Prostate gland (tissue), 2 donors: ENCODE measurements at places on chromosomes 1 and 21.

- DNase-seq, result peak; percentile 35
These were observed 26.5 kb downstream of the AKNAD1 start for GRCh38 chr1:108830119-108831008.

- no peak for DNase-seq
These were observed 6.1 kb upstream of the SLC19A2 start for GRCh38 chr1:169491845-169492281.

DNA sequence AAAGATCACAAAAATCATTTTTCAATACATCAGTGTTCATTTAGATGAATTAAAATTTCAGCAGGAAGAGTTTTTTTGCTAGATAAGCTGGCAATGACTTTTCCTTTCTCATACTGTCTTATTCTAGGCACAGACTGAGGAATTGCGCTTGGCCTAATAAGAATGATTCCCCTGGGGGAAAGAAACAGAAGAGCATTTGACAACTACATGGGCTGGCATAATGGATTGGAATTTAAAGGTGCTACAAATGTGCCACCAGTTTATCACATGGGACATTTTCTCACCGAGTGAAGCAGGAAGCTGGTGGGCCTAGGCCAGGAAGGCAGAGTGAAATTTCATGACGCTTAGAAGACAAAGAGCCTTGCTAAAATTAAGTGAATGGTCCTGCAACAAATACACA lies 39.3 kb downstream of the CDKN2C start:
- DNase-seq, result no peak

- no peak for DNase-seq
These were observed 2.0 kb upstream of the PGD start for GRCh38 chr1:10396870-10397269.

GRCh38 chr1:209742409-209743144 lies 13.3 kb upstream of the TRAF3IP3 start:
- DNase-seq, result no peak

GRCh38 chr21:43940329-43941050 lies 71.6 kb upstream of the TRAPPC10 start:
- no peak for DNase-seq

GRCh38 chr21:32347977-32348376 lies 44.8 kb downstream of the URB1 start:
- DNase-seq, result no peak

DNA sequence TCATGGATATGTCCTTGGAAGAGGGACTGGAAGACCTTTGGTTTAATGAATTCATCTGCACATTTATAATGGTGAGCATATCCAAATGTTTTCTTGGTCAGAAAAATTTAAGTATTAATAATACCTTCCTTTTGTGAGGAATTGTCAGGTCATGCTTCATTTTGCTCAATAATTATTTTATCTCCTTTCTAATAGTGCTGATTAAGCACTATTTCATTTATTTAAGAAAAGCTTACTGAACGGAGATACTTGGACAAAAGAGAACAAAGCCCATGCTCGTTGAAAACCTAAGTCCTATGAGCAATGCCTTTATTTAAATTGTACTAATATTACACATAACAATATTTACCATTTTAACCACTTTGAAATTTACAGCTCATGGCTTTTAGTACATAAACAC lies 281.5 kb downstream of the PDE4B start:
- DNase-seq, result no peak

GRCh38 chr1:212301580-212301979 lies 16.4 kb downstream of the PPP2R5A start:
- DNase-seq, result no peak

- no peak for DNase-seq
These were observed 59.2 kb downstream of the WARS2 start for GRCh38 chr1:119081267-119081666.

- no peak for DNase-seq
These were observed 6.9 kb downstream of the CTTNBP2NL start for GRCh38 chr1:112402682-112403643.

DNA sequence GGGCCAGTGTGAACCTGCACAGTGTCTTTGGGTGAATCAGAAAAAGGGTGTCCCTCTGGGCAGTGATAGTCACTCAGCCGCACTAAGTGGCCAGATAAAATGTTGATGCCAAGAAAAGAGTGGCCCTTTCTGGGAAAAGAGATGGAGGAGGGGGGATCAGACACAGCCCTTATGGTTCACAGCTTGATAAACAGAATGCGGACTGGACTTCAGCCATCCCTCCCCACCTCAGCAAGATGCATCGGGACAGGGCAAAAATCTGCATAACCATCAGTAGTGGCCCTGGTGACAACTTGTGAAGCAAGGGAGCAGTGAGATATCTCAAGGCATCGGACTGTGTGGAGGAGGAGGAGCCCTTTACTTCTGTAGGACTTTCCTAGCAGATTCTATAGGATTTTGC lies 353.8 kb upstream of the PLXNA2 start:
- DNase-seq, result no peak

DNA sequence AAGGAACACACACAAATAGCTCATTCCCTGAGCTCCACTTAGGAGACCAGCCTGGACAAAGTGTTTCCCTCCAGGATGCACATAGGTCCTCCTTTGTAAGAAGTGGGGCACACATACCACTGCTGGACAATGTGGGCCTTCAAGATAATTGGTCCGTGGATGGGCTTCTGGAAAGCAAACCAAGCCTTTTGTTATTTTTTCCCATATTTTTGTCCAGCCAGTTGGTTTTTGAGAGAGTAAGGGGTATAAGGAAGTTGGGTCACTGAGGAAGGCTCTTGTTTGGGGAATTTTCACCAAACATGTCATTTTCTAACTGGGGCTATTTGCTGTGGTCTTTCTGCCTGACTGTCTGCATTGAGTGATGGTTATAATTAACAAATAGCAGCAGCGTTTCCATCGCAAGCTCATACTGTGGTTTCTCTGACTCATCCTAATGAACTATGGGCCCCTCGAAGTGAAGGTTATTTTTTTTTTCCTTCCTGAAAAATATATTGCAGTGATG lies 306.3 kb upstream of the DUSP10 start:
- no peak for DNase-seq

DNA sequence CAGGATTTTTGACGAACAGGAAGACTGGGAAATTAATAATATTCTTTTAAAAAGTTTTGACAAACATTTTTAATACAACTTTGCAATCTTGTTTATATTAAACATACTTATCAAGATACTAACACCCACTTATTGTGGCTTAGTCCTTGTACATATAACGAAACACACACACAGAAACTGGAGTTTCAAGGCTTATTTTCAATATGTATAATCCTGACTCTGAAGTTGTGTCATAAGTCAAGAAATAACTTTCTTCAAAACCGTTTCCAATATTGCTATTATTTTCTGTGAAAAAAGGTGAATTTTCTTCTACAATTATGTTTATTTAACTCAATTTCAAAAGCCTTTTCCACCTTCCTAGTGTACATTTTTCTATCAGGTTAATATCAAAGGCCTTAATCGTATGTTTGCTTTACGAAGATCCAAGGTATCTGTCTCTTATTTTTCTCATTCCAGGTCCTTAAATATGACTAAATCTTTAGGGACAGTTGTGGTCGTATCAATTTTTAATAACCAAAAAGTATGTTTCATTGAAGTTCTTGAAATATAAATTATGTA lies 1.8 kb downstream of the CDKN2C start:
- DNase-seq, result no peak

- DNase-seq, result no peak
These were observed 42.6 kb downstream of the EYA3 start for GRCh38 chr1:28045777-28046176.

- DNase-seq, result no peak
These were observed 184.4 kb downstream of the NFIA start for GRCh38 chr1:61266738-61267137.

DNA sequence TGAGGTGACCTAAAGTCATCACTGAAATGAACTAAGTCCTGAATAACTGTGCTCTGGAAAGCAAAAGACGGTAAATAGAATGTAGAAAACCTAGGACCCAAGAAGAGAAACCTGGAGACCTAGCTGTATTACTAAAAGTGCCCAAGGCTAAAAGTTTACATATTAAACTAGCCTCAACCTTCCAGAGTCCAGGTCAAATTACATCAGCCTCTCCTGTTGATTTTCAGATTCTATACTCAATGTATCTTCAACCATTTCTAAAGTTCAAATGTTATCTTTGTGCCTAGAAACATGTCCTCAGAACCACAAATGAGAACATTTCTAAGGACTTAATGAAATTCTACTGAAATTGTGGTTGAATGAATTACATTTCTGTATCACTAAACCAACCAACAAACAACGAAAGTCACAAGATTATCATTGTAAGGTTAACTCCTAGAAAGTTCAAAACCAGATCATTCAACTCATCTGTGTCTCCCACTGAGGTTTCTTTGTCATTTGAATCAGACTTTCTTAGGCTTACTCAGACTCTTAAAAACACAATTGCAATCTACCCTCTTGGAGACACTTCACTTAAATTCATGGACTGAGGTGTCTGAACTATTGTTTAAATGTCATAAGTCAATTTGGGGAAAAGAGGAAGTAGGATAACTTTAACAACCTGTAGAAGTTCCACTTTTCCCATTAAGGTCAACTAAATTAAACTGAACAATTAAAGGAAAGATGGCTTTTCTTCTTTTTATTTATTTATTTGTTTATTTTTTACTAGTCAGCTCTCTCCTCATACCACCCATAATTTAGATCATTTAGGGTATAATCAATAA lies 207.7 kb downstream of the BARHL2 start:
- no peak for DNase-seq

DNA sequence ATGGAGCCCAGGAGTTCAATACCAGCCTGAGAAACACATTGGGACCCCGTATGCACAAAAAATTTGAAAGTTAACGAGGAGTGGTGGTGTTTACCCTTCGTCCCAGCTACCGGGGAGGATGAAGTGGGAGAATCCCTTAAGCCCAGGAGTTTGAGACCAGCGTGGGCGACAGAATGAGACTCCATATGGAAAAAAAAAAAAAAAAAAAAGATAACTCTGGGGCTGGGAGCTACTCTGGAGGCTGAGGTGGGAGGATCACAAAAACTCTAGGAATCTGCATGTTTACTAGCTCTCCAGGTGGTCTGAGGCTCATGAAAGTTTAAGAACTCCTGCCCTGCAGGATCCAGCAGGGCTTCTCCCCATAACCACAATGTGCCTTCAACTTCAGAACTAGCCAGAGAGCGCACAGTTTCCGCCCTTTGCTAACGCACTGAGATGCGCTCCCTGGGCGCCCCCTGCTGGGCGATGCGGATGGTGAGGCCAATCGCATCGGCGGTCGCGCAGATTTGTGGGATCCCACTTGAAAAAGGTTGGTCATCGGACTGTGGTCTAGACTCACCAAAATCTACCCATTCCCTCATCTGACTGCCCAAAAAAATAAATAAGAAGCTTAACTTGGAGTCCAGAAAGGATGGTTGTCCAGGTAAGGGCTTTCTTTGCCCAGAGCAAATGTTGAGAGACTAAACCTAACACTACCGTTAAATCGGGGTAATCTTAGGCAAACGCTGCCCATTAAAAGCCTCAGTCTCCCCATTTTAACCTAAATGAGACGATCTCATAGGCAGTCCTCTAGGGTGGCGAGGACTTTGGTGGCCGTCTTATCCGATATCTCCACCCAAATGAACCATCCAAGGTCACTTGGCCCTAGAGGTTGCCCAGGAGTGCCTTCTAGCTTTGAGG lies 8.8 kb downstream of the ZNF683 start:
- DNase-seq, result peak; percentile 66

GRCh38 chr1:211247921-211248320 lies 11.2 kb upstream of the RCOR3 start:
- DNase-seq, result no peak

- DNase-seq, result no peak
These were observed 62.1 kb downstream of the CD46 start for GRCh38 chr1:207813946-207814345.

GRCh38 chr1:23590058-23590783 lies 30.9 kb upstream of the ID3 start:
- no peak for DNase-seq

GRCh38 chr21:33368124-33368523 lies 35.1 kb upstream of the IFNGR2 start:
- no peak for DNase-seq

GRCh38 chr1:225448146-225448805 lies 20.4 kb upstream of the LBR start:
- no peak for DNase-seq

GRCh38 chr1:9626201-9626608 lies 25.3 kb upstream of the PIK3CD start:
- DNase-seq, result no peak

- no peak for DNase-seq
These were observed 47.7 kb upstream of the HP1BP3 start for GRCh38 chr1:20834780-20835179.

- DNase-seq, result no peak
These were observed 25.1 kb upstream of the MYCL start for GRCh38 chr1:39926820-39927219.

DNA sequence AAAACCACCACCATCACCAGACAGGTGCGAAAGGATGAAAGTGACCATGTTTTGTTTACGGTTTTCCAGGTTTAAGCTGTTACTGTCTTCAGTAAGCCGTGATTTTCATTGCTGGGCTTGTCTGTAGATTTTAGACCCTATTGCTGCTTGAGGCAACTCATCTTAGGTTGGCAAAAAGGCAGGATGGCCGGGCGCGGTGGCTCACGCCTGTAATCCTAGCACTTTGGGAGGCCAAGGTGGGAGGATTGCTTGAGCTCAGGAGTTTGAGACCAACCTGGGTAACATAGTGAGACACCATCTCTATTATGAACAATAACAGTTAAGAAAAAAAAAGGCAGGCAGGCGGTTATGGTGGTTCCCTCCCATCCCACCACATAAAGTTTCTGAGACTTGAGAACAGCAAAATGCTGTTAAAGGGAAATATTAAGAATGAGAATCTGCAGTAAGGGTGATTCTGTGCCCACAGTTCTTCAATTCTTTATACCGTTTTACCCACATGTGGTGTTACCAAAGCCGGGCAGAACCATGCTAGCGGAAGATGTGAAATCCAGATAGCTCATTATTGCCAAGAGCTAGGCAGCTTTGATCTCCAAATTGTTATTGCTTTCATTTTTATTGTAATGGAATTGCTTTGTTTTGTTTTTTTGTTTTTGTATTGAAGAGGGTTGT lies 34.5 kb upstream of the TDRD10 start:
- no peak for DNase-seq

DNA sequence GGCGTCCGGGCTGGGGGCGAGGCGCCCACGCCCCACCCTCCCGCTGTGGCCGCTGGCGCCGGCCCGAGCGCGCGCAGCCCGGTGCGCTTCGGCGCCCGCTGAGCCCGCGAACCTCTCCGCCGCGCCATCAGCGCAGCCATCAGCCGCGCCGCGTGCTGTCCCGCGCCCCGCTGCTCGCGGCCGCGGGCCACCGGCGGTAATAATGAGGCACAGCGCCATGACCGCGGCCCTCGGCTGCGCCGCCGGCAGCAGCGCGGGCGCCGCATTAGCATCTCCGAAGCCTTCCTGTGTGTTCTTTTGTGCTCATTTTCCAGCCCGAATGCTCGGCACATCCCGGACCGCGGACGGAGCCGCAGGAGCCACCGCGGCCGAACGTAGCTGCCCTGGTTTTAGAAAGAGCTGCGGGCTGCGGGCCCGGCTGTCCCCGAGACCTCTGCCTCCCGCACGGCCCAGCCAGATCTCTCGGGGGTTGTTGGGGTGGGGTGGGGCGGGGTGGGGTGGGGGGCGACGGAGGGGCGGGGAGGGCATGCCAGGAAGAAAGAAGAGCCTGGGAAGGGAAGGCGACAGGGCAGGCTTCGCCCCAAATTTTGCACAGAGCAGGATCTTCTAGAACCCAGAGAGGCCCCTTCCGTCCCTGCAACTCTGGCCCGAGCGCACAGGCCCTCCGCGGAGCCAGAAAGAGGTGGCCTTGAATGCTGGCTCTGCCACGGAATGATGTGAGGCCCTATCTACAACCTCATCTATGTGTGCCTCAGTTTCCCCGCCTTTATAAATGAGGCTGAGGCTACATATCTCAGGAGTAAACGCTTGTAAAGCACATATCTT lies 55.3 kb downstream of the RRAGC start:
- DNase-seq, result no peak
